ENCODE measurements at places on chromosomes 16 and 17. TPM values are rescaled to one million over a fixed set of nuclear protein-coding genes. Genes with fewer than 3 reads are reported as not detected.
A peak's percentile ranks its signal among the peaks of the same experiment; 100 is the strongest.

Gene CCL1
- not detected for total RNA-seq

DNA sequence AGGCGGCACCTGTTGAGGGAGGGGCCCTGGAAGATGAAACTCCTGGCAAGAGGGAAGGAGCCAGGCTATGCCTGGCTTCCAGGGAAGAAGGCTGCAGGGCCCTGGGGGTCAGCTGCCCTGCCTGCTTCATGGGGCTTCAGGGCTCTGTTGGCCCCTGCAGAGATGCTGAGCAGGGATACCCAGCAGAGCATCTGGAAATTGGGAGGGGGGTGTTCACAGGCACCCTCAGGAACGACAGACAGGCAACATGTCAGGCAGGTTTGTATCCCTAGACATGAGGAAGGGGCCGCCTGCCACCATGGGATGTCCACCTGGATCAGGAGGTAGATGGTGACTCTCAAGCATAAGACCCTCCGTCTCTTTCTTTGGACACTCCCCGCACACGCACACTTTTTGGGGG lies 13.8 kb upstream of the ZNF423 start:
- H3K36me3 ChIP-seq = no peaks in the 10 kb centered on the region
- no peaks in the 10 kb centered on the region for H3K27me3 ChIP-seq
- no peak overlapping the region for H3K27ac ChIP-seq
- H3K4me1 ChIP-seq = no peaks in the 10 kb centered on the region
- no peak overlapping the region for H3K4me3 ChIP-seq
- no peak for DNase-seq

GRCh38 chr17:75610103-75610984 lies 22.7 kb downstream of the MYO15B start:
- no peak overlapping the region for H3K27ac ChIP-seq
- DNase-seq = no peak
- H3K4me3 ChIP-seq = no peak overlapping the region
- H3K27me3 ChIP-seq = no peaks in the 10 kb centered on the region
- no peaks in the 10 kb centered on the region for H3K4me1 ChIP-seq

Gene BLTP2
- 160 TPM for total RNA-seq

Gene ZG16B
- not detected for total RNA-seq

DNA sequence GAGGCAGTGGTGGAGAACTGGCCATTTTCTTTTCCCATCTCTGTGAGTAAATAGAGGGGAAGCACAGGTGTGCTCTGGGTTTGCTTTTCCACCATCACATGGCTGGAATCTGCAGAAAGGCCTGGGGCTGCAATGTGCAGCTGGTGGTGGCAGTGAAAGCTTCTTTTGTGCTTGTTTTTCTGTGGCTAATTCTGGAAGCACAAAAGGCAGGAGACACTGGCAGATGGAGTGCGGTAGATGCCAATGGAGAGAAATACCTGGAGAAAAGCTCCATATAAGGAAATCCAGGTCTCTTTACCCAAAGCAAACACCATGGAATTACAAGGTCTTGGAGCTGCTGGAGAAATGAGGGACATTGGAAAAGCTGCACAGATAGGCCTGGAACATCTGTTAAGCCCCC lies 146.9 kb downstream of the HAPSTR1 start:
- H3K4me3 ChIP-seq = no peak overlapping the region
- no peaks in the 10 kb centered on the region for H3K4me1 ChIP-seq
- H3K27me3 ChIP-seq = no peaks in the 10 kb centered on the region
- no peak for DNase-seq

DNA sequence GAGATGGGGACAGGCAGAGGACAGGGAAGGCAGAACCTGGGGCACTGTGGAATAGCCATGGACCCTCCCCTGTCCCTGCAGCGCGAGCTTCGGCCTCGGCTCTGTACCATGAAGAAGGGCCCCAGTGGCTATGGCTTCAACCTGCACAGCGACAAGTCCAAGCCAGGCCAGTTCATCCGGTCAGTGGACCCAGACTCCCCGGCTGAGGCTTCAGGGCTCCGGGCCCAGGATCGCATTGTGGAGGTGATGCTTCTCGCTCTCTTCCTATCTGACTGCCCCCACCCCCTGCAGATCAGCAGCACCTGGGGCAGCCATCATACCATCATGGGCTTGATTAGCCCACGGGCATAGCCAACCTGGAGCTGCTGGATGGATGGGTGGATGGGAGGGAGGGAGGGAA lies 13.5 kb downstream of the NHERF1 start:
- H3K27me3 ChIP-seq = no peaks in the 10 kb centered on the region
- DNase-seq = no peak
- H3K4me1 ChIP-seq = peaks cover 13% of the 10 kb centered on the region
- no peak overlapping the region for H3K4me3 ChIP-seq
- H3K27ac ChIP-seq = no peak overlapping the region

- H3K27ac ChIP-seq = no peak overlapping the region
- H3K4me3 ChIP-seq = no peak overlapping the region
- no peaks in the 10 kb centered on the region for H3K27me3 ChIP-seq
- no peaks in the 10 kb centered on the region for H3K36me3 ChIP-seq
- no peak for DNase-seq
These were observed 32.1 kb downstream of the DNAH17 start for GRCh38 chr17:78544881-78545755.

Gene HID1
- total RNA-seq = under 0.01 TPM

GRCh38 chr16:57516176-57516725 lies 20.1 kb downstream of the CCDC102A start:
- no peaks in the 10 kb centered on the region for H3K27me3 ChIP-seq
- no peak for DNase-seq
- H3K4me1 ChIP-seq = no peaks in the 10 kb centered on the region

GRCh38 chr17:56786989-56787482 lies 46.7 kb downstream of the C17orf67 start:
- H3K4me3 ChIP-seq = no peak overlapping the region
- peaks cover 5% of the 10 kb centered on the region for H3K4me1 ChIP-seq
- no peaks in the 10 kb centered on the region for H3K36me3 ChIP-seq
- peak overlapping the region; percentile 51 for H3K27ac ChIP-seq

GRCh38 chr17:61345825-61346666 lies 53.6 kb upstream of the TBX2 start:
- H3K27ac ChIP-seq = no peak overlapping the region
- H3K4me3 ChIP-seq = no peak overlapping the region
- no peaks in the 10 kb centered on the region for H3K36me3 ChIP-seq
- H3K4me1 ChIP-seq = peaks cover 2% of the 10 kb centered on the region

- no peak overlapping the region for H3K27ac ChIP-seq
These were observed 140.7 kb downstream of the C16orf78 start for GRCh38 chr16:49514073-49514980.

DNA sequence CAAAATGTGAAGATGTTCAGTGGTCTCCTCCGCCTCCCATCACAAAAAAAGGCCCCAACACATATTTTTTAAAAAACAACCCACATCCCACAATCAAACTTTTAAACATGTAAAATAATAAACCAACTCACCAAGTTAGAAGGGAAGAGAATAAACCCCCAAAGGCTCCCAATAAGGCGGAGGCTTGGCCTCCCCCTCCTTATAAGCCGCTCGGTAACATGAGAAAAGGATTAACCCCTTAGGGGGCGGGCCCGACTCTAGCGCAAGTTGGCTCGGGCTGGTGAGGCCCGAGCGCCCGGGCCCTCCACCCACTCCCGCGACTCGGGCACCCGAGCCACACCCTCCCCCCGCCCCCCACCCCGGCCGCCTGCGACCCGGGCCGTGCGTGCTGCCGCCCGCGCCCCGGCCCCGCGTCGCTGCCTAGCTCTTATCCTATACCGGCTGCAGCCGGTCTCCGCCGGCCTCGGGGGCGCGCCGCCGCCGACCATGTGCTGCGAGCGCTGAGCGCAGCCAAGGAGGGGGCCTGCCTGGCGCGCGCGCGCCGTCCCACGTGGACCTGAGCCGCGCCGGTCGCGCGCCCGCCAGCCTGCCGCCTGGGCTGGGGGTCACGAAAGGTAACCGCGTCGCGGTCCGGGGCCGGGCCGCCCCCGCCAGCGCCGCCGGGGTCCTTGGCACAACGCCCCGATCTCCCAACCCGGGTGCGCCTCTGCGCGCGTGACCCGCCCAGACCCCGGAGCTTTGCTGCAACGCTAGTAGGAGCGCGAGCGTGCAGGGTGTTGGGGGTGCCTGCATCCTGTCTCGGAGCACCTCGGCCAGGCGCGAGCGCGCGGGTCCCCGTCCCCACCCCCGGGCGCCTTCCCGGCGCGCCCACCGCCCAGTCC lies at the start of the genes ARSG and SLC16A6:
TSS of gene ARSG (plus strand) at position 541 of the 881 bp plus-strand sequence. CDS start 15,999 bp downstream, outside the sequence.
TSS of gene SLC16A6 (minus strand) at position 173 of the 881 bp plus-strand sequence. CDS start 12,807 bp downstream, outside the sequence.
- H3K36me3 ChIP-seq = no peaks in the 10 kb centered on the region
- peaks cover 8% of the 10 kb centered on the region for H3K4me1 ChIP-seq
- no peaks in the 10 kb centered on the region for H3K27me3 ChIP-seq
- peak within 1 kb of the TSS; percentile 68 for H3K4me3 ChIP-seq

DNA sequence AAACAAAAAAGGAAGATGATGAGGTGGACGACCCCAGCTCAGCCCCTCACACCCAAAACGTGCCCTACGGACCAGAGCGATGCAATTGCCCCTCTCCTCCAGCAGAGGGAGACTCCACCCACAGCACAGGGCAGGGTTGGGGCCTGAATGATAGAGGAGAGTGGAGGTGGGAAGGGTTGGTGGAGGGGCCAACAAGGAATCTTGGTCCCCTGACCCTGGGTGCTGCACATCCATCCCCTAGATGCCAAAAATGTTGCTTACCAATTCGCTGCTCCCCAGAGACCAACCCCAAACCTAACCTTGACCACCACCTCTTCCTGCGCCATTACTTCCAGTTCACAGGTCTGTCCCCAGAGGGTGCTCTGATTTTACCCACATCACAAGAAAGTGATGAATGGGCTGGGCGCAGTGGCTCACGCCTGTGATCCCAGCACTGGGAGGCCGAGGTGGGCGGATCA lies 12.9 kb downstream of the P2RX5 start:
- H3K36me3 ChIP-seq = no peaks in the 10 kb centered on the region
- H3K4me3 ChIP-seq = no peak overlapping the region
- DNase-seq = no peak
- H3K27ac ChIP-seq = no peak overlapping the region
- no peaks in the 10 kb centered on the region for H3K27me3 ChIP-seq

- no peak for DNase-seq
- H3K36me3 ChIP-seq = no peaks in the 10 kb centered on the region
- H3K27ac ChIP-seq = no peak overlapping the region
- H3K4me1 ChIP-seq = peaks cover 6% of the 10 kb centered on the region
These were observed 2.1 kb upstream of the ZNF267 start for GRCh38 chr16:31871510-31871909.

DNA sequence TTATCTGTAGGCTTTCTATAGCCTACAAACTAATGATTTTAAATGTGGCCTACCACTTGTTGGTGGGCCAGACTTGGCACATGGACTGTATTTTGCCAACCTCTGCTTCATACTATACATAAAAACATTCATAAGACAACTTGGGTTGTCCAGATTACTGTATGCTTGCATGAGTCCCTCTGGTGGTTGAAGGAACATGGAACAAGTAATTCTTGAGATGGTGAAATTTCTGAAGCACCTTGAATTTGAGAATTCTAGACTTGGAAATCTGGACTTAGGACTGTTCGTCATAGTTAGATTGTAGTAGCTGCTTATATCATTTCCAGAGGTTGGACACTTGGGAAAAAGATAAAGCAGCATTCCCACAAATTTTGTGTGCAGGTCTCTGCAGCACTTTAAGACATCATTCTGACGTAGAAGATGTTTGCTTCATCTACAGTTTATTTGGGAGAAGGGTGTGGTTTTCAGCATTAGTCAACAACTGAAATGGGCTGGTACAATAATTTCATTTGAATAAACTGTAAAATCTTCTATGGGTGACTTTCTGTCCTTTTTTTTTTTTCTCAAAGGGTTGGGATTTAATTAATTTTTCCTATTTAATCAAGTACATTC lies 31.2 kb downstream of the NFATC3 start:
- no peak overlapping the region for H3K4me3 ChIP-seq
- no peaks in the 10 kb centered on the region for H3K4me1 ChIP-seq
- H3K27ac ChIP-seq = no peak overlapping the region
- peak; percentile 23 for DNase-seq
- no peaks in the 10 kb centered on the region for H3K27me3 ChIP-seq
- no peaks in the 10 kb centered on the region for H3K36me3 ChIP-seq

DNA sequence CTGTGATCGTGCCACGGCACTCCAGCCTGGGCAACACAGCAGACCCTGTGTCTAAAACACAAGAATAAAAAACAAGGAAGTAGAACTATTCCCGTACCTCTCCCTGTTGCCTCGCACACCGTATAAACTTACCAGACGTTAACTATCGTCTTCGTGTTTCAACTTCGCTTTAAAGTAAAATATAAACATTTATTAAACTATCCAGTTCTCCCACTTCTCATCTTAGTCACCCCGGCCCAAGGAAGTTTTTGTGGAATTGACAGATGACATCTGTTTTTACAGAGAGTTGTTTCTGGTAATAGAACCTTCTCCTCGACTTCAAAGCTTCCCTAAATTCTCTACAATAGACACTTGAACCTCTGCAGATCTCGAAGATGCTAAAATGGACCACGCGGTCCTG lies 83.1 kb downstream of the NXN start:
- no peaks in the 10 kb centered on the region for H3K36me3 ChIP-seq
- H3K27ac ChIP-seq = no peak overlapping the region
- DNase-seq = peak; percentile 55
- no peak overlapping the region for H3K4me3 ChIP-seq
- H3K27me3 ChIP-seq = no peaks in the 10 kb centered on the region

DNA sequence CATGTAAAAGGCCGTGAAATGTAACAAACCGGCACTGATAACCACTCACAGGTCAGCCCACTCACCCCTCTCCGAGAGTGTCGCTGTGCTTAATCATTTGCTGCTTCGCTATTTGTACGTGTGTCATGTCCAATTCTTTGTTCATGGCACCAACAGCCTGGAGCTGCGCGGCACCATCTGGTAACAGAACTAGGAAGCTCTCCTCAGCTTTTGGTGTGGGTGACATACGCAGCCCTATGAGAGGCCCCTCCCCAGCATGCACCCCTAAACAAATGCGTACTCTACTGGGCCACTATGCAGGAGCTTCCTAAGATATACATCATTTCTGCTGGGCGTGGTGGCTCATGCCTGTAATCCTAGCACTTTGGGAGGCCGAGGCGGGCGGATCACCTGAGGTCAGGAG lies 2.3 kb upstream of the PECAM1 start:
- no peak for DNase-seq
- H3K27ac ChIP-seq = no peak overlapping the region
- no peaks in the 10 kb centered on the region for H3K27me3 ChIP-seq
- H3K36me3 ChIP-seq = no peaks in the 10 kb centered on the region
- no peak overlapping the region for H3K4me3 ChIP-seq

Gene CDC6
- 1.3 TPM for total RNA-seq

DNA sequence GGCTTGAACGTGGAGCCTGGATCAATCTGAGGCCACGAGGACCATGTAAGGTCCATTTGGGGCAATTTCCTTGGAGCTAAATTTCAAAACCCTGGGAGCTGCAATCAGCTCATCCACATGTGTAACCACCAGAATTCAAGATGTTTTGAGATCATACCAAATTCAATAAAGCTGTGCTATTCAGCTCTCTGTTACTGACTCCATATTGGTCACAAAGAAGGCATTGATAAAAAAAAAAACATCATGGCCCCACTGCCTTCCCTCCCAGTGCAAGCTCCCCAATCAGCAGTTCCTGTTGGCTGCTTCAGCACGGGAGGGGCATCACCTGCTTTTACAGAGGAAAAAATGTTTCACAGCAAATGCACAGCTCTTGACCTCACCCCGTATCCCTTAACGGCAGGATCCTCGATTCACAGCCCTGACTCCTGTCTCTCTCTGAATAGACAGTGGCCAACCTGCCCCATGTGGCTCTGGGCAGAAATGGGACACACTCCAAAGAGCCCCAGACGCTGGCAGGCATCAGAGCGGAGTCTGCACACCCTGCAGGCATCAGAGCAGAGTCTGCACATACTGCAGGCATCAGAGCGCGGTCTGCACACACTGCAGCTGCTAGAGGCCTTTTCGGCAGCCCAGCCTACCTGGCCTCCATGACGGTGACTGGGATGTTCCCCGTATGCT lies 37.1 kb downstream of the FANCA start:
- H3K36me3 ChIP-seq = peaks cover 14% of the 10 kb centered on the region
- no peak overlapping the region for H3K27ac ChIP-seq
- H3K4me1 ChIP-seq = no peaks in the 10 kb centered on the region
- H3K27me3 ChIP-seq = no peaks in the 10 kb centered on the region

Gene ANKRD40CL
- total RNA-seq = not detected
